ENCODE measurements at places on chromosomes 3 and 15.

DNA sequence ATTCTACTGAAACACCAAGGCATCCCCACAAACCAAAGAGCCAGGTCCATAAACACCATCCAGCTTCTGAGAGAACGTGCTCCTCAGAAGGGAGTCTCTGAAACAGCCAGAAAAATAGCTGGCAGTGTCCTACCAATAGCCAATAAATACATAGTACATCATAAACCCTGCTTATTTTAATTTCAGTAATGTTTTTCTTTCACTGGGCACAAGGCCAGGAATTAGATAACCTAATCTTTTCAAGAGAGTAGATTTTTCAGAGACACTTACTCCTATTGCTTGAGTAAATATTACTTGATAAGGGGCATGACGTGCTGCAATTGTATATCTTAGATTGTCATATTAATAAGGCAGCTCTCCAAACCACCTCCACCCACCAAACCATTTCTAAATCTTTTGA, 22.7 kb downstream of the GADL1 start:
- DNase-seq, result no peak

DNA sequence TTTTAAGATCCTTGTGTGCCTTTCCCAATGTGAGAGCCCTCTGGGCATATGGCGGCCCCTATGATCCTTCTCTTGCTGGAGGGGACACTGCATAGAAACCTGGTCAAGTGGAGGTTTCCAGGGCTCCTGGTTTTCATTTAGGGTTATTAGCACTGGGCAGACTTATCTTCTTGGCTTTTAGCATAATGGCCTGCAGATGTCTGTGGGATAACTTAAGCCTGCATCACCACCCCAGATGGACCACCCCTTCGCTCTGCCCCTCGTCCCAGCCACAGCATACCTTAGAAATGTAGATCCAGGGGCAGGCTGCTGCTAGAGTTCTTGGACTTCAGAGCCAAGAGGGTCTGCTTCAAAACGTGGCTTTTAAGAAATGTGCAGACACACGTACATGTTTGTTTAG, 340.3 kb upstream of the CTDSPL start:
- no peak for DNase-seq

DNA sequence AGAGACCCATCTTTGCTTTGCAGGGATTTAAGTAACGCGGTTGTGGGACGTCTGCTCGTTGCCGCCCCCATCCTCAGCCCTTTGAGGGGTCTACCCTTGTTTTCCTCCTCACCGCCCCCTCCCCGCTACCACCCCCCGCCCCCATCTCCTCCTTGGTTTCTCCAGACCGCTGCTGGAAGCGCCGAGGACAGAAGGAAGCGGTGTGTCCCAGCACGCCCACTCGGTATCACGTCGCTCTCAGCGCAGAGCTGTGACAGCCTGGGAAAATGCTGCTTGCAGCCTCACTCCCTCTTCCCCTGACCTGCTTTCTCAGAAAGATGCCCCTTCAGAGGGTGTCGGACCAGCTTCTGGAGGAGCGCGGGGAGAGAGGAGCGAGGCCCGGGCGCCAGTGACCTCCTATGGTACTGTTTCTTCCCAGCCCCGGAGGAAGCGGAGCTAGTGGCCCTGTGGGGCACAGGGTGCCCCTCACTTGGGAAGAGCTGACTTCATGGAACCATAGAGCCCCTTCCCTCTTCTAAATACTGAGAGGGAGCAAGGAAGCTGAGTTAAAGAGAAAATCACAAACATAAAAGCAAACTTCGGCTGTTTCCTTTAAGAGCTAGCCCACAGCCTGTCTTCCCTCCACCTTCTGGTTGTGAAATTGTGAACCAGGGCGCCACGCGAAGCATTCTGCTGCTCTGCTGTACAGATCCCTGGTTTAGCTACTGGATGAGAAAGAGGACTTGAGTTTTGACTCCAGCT, 698 bp downstream of the IL1RAP start:
- peak; percentile 38 for DNase-seq

- DNase-seq, result no peak
These were observed 963 bp downstream of the SHQ1 start for GRCh38 chr3:72847282-72847681.
